NCI-H146 (cell line): ENCODE measurements at places on chromosomes 1 and 21.

- DNase-seq: no peak
Measured at GRCh38 chr1:149925751-149926150, 1.9 kb downstream of the SF3B4 start.

GRCh38 chr1:1171546-1172340, 1.9 kb upstream of the TTLL10 start:
- no peak for DNase-seq

DNA sequence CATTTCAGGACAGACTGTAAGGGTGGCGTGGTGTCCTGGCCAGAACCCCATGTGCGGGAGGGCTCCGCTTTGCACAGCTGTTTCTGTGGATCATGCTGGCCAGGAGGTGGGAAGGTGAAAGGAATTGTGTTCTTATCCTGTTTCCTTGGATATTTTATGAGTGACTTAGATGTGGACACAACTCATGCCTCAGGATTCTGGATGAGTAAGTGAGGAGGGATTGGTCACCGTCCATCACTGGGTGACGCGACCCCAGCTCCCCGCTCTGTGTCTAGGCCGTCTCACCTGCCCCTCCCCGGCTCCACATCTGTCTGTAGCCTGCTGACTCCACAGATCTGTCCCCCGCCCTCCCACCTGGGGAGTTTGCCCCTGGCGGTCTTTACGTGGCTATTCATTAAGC, 48.8 kb downstream of the PIK3CD start:
- DNase-seq: no peak

DNA sequence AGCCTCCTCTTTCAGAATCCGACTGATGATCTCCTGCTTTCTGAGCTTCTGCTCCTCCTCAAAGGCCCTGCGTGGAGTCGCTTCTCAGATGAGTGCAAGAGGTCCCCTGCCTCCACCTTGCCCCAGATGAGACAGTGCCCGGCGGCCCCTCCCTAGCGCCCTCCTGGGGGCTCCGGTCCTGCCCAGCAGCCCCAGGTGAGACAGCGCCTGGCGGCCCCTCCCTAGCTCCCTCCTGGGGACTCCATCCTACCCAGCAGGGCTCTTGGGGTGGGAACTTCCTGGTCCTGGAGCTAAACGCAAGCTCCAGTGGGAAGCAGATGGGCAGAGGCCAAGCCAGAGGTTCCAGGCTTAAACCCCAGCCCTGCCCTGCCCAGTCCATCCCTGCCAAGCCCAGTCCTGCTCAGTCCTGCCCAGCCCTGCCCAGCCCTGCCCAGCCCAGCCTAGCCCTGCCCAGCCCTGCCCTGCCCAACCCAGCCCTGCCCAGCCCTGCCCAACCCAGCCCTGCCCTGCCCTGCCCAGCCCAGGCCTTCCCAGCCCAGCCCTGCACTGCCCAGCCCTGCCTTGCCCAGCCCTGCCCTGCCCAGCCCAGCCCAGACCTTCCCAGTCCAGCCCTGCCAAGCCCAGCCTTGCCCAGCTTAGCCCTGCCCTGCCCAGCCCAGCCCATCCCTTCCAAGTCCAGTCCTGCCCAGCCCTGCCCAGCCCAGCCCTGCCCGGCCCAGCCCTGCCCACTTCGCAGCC, 34.6 kb downstream of the CFAP74 start:
- DNase-seq: no peak

- peak; percentile 22 for DNase-seq
Measured at GRCh38 chr1:15684042-15684461, at the start of gene PLEKHM2. Gene PLEKHM2 (plus strand): TSS chr1:15684320. CDS start chr1:15684559, 239 bp downstream.

DNA sequence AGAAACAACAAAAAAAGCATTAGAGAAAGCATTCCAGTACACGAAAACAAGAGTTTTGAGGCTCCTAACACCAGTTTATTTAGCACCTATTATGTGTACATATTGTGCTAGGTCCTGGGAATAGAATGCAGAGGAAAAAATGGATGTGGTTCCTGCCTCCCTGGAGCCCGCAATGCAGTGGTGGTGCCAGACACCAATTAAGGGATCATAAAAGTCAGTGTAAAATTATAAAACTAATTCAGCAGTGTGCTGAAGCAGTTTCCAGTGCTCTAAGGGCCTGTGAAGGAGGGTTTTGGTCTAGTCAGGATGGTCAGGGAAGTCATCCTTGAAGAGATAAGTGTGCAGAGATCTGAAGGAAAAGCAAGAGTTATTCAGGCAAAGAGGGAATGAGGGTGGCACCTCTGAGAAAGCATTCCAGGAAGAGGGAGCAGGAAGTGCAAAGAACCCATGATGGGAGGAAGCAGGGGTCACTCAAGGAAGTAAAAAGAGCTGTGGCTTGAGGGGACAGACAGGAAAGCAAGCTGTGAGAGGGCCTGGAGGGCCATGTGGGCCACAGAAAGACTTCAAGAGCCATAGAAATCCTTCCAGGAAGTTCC, 65.2 kb upstream of the IFNLR1 start:
- DNase-seq: no peak

DNA sequence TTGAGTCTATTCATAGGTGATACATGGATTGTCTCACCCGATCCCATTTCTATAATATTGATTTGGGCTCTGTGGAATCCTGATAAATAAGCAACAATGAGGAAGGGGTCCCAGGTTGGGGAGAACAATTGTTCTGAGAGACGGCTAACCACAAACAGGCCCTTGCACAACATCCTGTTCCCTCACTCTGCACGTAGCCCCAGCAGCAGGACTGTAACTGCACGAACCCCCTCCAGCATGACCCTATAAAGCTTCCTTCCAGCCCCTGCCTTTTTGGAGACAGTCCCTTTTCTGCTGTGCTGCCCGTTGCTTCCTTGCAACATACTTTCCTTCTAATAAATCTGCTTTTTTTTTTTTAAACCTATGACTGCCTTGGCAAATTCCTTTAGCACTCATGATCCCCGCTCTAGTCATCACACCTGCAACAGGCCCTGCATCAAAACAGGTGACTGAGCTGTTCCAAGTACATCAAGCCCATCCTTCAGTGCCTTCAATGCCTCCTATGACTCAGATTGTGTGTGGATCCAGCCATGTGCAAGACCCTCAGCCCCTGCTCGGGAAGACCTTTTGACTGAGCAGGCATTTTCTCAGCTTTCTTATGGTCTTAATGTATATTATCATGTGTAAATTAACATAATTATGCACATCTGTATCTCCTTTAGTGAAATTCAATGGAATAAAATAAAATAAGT, 63.7 kb upstream of the B3GALNT2 start:
- no peak for DNase-seq

GRCh38 chr21:41945982-41946381, 7.8 kb downstream of the C2CD2 start:
- no peak for DNase-seq

DNA sequence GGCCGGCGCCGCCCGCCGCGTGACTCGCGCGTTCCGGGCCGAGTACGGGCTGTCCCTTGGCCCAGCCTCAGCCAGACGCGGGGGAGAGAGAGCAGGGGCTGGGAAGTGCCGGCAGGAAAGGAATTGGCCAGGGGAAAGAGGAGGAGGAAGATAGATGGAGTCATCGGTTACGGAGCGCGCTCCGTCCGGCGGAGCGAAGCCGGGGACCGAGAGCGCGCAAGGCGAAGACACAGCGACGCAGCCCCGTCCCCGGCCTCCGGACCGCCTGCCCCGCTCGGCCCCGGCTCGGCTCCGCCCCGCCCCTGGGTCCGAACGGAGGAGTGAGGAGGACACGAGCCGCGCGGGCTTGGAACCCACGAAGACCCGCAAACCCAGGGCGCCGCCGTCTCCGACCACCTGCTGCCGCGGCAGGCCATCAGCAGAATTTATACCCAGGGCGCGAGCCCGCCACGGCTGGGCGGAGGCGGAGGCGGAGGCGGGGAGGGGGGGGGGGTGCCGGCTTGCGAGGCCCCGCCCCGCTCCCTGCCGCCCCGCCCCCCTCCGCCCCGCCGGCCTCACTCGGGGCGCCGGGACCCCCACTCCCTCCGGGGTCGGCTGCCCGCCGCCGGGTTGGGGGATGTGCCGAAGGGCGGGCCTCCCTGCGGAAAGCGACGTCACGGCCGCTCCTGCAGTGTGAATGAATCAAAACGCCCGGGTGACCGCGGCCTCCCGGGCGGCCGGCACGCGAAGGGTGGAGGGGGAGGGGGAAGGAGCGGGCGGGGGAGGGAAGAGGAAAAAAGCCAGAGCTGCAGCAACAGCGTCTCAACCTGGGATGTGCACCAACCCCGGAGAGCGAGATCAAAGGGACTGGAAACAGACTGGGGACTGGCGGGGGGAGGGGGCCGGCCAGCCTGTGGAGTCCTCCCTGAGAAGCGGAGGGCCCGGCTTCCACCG, at the start of gene LHX4:
TSS of gene LHX4 (plus strand) at position 782 of the 933 bp plus-strand sequence. CDS start 266 bp downstream, outside the sequence.
- DNase-seq: peak; percentile 65

GRCh38 chr1:119631086-119631432, 17.0 kb downstream of the ZNF697 start:
- no peak for DNase-seq

- no peak for DNase-seq
Measured at GRCh38 chr1:166354406-166354805, 187.6 kb upstream of the FAM78B start.

DNA sequence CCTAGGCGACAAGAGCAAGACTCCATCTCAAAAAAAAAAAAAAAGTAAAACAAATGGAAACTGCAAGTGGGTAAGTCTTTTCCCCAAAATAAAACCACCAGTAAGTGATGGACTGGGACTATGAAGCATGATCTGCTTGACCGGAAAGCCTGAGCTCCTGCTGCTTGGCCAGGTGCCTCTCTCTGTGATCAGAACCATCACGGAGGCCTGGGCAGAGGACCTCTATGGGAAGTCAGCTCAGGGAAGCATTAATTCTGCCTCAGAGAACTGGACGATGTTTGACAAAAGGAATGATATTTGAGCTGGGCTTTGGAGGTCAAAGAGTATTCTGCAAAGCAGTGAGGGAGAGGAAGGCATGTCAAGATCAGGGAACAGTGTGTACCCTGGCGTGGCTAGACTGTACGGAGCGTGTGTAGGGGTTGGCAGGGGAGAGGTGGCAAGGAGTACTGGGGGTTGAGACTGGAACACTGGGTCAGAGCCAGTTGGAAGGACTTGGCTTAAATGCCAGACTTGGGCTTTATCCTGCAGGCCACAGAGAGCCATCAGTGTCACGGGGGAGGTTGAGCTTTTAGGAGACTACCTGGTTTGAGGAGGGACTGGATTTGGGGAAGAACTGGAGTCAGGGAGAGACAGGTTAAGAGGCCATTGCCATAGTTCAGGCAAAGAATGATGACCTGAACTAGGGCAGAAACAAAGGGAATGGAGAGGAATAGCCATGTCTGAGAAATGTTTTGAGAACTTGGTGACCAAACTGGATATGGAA, 16.4 kb downstream of the ATP1A2 start:
- DNase-seq: no peak

GRCh38 chr1:19476450-19477190, 8.7 kb downstream of the CAPZB start:
- no peak for DNase-seq

DNA sequence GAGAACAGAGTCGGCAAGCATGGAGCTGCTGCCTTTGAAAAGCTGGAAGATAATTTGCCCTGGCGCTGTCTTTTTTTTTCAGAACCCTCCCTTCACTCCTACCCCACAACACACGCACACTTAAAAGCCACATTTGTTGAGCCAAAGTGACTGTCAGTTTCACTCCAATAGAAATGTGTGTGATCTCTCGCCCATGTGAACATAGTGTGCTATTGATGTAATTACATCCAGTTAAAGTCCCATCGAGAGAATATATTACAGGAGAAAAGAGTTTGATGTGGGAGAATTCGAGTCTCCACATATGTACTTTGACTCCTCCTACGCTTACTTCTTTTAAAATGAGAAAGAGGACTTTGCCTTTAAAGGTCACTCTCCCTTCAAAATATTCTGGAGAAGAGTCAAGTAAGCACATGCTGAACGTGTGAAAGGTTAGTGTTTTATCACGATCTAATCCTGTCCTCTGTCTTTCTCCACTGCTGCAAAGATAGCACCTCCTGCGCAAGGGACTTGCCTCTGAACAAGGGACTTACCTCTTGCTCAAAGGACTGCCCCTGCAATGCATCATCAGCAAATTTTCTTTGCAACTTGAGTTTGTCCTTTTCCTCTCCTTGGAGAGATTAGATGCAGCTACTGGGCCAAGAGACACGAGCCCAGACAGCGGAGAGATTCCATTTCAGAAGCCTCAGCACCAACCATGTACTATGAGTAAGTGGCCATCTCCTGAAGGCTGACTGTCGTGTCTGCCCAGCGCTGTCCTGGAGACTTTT, 613.9 kb downstream of the PTPRU start:
- DNase-seq: no peak

- DNase-seq: no peak
Measured at GRCh38 chr21:45308194-45309068, 20.7 kb upstream of the POFUT2 start.

GRCh38 chr1:71656902-71657301, 576.1 kb upstream of the ZRANB2 start:
- DNase-seq: no peak

- DNase-seq: peak; percentile 68
Measured at GRCh38 chr1:115224636-115225035, 113.4 kb downstream of the NGF start.

DNA sequence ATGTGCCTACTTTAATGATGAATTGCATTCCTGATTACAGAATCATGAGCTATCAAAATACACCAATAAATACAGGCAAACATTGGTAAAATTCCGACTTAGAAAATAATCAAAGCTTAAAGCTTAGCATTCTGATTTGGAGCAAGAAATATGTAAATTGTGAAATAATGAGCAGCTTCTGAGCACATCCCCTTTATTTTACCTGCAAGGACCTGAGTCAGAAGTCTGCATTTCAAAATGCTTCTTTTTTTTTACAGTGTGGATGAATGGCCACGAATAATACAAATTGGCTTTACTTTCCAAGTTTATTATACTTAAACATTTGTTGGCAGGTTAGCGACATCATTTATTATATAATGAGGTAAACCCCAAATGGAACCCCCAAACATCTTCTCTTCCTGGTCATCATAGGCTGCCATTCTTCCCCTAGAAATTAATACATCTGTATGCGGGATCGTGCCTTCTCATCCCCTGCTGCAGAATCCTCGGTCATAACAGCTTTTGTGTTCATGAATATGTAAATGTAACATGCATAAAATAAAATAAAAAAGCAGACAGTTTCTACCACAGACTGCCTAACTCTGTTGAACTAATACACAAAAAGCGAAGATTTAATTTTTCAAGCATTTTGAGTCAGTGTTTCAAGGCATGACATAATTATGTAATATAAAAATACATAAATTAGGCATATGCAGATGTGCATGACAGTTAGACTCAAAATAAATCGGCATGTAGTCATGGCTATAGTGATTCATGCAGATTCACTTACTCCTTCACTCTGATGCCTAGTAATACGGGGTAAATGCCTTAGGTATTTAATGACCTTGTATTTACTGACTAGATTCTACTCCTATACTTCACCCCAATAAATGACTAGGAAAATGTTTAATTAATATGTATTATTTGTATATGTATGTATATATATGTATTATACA, 339.7 kb downstream of the USP25 start:
- no peak for DNase-seq
